Foreskin keratinocyte (primary cell): ENCODE measurements at places on chromosomes 7 and 10. TPM values are rescaled to one million over a fixed set of nuclear protein-coding genes. Genes with fewer than 3 reads are reported as not detected.

The GIMAP5 gene
- not detected in 2 replicates for total RNA-seq

The CDC14C gene
- total RNA-seq: 0.04 TPM in 1 of 2 replicates, not detected in the other

The ZNF853 gene
- total RNA-seq: 0.03 and 0.07 TPM in 2 replicates

The CYP3A7 gene
- total RNA-seq: not detected in 2 replicates

The RNF32 gene
- 0.68 and 0.74 TPM in 2 replicates for total RNA-seq

The TSPAN33 gene
- total RNA-seq: 1.4 and 4.5 TPM in 2 replicates

The TACR2 gene
- total RNA-seq: not detected in 2 replicates

The ANKRD61 gene
- total RNA-seq: 0.14 and 0.28 TPM in 2 replicates

The SEC31B gene
- 1.4 and 1.5 TPM in 2 replicates for total RNA-seq

The NEBL gene
- 0.17 and 0.32 TPM in 2 replicates for total RNA-seq

The MMS19 gene
- 101 and 107 TPM in 2 replicates for total RNA-seq

The NME8 gene
- total RNA-seq: not detected in 2 replicates

The MYO1G gene
- 0.04 and 0.10 TPM in 2 replicates for total RNA-seq
